ENCODE measurements at places on chromosomes 12 and 14.

GRCh38 chr14:99884834-99885648 lies 91.8 kb downstream of the EML1 start:
- no peak for DNase-seq

GRCh38 chr12:84270470-84271140 lies 642.0 kb downstream of the SLC6A15 start:
- DNase-seq = no peak

DNA sequence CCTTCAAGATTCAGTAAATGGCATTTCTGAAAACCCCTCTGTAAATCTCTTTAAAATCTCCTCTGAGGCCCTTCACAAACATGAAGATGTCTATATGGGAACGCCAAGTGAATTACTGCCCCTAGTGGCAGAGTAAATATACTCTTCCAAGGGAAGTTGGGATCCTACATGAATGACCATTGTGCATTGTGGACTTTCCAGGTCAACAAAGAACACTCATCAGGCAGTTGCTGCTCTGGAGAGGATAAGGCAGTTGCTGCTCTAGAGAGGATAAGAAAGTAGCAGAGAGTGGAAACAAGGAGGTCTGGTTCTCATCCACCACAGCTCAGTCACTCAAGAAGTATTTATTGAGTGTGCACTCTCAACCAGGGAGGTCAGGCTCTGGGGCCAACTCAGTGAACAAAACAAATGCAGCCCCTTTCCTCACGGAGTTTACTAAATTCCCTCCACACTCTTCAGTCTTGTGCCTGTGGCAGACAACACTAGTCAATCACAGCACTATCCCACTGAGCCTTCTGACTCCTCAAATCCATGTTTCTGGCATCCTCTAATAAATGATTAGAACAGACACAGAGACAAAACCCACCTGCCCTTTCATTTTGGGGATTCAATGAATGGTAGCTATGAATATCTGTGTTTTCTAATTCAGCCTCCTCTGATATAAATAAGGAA lies 52.9 kb downstream of the SVOP start:
- no peak for DNase-seq

DNA sequence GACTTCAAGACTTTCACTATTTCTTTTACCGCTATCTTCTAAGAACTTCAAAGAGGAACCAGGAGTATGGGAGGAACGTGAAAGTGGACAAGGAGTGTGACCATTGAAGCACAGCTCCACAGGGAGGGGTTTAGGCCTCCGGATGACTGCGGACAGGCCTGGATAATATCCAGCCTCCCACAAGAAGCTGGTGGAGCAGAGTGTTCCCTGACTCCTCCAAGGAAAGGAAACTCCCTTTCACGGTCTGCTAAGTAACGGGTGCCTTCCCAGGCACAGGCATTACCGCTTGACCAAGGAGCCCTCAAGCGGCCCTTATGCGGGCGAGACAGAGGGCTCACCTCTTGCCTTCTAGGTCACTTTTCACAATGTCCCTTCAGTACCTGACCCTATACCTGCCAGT lies 267.0 kb downstream of the RPL10L start:
- DNase-seq = no peak

DNA sequence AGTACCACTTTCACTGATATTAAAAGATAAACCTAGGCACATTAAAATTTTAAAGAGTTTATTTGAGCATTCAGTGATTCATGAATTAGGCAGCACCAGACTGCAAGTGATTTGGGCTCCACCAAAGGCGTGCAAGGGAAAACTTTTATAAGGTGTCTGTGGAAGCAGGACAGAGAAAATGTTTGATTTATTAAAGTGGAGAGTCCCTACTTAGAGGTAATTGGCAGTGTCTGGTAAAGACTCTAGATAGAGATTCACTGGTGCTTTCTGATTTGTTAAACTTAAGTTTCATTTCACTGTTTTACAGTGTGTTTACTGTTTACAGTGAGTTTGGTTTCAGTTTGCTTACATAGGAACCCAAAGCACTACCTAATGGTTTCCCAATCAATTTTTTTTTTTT lies 72.8 kb downstream of the ANKS1B start:
- no peak for DNase-seq

DNA sequence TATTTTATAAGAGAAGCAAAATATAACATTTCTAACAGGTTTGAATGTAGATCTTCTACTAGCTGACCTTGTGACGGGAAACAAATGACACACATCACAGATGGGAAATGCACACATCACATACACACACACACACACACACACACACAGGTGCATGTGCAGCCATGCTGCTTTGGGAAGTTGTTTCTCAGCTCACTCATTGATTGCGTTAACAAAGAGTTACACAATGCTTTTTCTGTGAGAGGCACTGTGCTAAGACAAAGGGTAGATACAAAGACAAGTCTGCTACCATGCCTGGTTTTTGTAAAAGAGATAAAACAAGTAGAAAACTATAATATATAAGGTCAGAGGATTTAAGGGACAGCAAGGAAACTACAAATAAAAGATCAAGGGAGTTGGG lies 1.3 kb upstream of the NR1H4 start:
- no peak for DNase-seq

GRCh38 chr14:91368776-91369416 lies 48.7 kb downstream of the CCDC88C start:
- no peak for DNase-seq

GRCh38 chr12:87509237-87509820 lies 519.9 kb downstream of the C12orf50 start:
- no peak for DNase-seq

DNA sequence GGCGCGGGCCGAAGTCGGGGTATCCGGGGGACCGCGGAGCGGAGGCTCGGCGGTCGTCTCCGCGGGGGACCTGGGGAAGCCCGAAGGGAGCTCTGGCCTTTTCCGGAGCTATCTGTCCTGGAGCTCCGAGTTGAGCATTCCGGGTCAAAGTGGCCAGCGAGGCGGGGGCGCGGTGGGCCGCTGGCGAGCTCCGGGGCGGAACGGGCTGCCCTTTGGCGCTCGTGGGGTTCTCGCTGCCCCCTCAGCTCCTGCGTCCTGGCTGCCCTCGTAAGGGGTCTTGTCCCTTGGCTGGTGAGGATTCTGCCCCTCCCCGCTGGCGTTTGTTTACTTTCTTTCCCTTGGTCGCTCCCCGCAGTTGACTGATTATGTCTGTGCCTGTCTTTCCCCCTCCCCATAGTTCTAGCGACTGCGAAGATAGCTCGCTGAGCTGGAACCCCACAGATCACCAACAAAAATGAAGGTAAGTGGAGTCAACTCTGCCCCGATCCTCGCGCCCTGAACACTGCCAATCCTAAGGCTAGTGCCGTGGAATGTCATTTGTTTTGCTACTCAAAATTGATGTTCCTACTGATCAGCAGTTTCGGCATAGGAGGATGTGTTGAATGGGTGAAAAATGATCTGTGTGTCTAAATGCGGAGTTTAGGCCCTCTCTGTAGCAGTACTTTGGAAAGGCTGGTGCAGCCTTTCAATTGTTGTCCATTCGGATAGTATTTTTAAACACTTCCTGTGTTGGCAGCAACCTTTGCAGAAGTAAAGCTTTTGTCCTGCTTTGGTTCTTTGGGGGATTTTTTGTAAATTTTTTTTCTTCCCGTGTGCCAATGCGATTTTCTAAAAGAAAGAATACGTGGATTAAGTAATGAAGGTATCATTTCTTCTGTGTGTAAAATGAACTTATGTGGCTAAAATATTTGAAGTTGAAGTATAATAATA lies 1.3 kb downstream of the ARID4A start:
- no peak for DNase-seq

Data from activated CD4-positive, alpha-beta T cell treated with anti-CD3 and anti-CD28 coated beads, Interleukin-2, amount 50 U/mL, for 1 hour (primary cell).